Aorta (tissue), 5 donors: ENCODE measurements at places on chromosomes 5 and 9.

DNA sequence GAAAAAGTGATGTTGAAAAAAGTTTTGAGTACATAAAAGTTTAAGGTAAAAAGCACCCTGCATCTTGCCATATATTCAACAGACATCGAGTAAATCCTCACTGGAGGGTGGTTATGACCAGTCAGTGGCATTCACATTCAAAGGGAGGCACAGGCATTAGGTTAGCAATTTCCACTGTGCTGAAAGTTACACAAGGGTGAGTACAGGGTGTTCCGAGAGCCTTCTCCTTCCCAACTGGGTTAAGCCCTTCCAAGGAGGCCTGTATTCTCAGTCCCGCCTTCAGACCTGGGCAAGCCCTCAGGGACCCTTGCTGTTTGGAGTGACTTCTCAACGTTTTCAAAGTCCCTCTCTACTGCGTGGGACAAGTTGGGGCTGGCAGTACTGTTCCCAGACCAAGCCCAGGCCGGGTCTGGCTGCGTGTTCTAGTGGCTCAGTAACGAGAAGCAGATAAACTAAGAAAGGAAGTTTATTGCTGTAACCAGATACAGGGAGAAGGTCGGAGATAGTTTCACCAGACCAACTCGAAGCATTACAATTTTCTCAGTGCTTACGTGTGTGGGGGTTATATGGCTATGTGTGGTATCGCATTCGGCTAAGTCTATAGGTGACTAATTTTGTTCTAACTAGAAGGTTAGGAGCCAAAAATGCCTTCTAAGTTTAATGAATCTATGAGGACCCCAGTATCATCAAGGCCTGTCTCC lies 13.0 kb upstream of the SETX start:
- DNase-seq, result no peak

DNA sequence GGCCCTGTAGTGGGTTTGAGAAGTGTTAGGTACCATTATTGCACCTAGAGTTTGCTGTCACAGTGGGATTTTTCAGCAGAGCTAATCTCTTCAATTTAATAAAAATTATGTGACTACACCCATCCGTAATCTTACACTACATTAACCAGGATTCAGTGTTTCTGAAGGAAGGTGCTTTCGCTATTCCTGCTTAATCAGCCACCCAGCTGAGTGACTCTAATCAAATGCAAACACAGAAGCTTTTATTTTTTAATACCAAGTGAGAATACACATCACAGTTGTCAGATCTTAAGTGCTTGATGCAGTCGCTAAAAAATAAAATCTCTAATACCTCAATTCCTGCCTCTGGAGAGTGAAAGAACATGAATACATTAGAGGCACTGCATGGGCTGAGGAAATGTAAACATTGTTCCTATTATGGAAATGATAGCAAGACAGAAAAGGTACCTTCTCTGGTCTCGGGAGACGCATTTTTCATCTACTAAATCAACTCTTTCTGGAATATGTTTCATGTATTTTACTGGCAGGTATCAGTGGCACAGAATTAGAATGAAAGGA lies 125.7 kb downstream of the SEMA6A start:
- no peak for DNase-seq

DNA sequence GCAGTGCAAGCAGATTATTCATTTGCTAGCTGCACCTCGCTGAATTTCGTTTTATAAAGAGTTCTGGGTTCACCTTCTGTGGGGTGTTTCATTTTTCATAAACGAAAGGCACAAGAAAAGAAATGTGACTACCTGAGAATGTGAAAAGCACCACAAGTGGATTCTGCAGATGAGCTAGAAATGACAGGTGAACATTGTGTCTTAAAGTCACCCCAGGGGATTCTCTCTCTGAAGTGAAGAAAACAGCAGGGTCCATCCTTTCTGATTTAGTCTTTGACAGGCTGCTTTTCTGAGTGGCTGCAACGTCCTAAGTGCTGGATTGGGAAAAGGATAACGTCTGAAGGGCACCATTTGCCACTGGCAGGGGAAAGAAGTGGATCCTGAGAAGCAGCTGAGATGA lies 469.3 kb downstream of the SPATA31D1 start:
- no peak for DNase-seq

GRCh38 chr5:102089883-102090282 lies 206.2 kb downstream of the SLCO4C1 start:
- DNase-seq, result no peak

DNA sequence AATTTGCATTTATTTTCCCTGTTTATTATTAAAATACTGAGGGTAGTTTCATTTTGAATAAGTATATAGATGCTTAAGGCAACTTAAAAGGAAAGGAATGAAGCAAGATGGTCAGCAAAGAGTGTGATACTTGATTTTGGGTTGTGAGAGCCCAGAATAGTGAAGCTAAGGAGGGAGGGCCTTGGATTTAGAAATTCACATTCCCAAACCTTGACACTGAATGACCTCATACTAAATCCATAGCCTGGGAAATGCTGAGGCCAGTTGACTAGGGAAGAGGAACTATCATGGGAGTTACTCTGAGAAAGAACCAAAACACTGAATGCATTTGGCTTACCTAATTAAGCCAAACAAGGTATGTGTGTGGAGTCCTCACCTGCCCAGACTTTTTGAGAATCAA lies 292.5 kb downstream of the SPATA31D1 start:
- no peak for DNase-seq

- DNase-seq, result peak; percentile 87
Observed at GRCh38 chr5:108381350-108381953, 446 bp downstream of the FBXL17 start.

DNA sequence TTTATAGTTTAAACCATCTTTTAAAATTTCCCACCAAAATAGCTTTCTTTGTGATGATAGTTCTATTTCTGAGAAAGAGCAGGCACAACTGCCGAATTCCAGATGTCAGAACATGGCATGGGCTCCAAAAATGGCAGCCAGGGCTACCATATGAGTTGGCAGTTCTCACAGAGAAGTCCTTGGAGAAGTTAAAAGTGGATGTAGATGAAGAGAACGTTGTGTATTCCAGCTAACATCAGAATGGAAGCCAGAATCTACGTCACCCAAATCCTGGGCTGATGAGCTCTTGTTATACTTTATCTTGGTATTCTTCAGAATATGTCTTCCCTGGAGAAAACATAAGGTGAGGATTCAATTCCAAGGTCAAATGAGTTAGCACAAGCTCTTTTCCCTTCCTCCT lies 66.9 kb upstream of the BASP1 start:
- DNase-seq, result no peak

DNA sequence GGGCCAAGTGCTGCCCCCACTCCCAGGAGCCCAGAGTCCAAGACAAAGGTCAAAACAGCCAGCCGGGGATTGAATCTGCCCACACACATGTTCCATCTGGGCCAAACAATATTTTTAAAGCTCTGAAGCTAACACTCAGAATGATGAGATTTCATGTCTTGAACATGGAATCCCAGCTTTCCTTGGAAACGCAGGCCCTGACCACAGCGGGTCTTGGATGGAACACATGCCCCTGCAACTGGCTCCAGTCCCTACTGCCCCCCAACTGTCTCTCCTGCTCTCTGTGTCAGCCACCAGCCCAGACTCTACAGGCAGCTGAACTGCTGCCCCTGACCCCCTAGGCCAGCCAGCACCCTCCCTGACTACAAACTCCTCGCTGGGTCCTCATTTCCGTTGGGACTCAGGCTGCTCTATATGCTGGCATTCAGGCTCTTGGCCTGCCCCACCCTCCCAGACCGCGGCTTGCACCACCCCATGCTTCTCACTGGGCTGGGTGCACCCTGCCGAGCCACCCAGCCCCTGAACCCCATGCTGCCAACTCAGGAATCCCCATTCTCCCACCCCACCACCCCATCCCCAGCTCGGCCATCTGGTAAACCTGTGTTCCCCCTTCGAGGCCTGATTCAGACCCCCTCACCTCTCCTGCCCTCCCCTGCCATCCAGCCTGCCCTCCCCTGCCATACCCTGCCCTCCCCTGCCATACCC lies 71.7 kb downstream of the ADAMTS2 start:
- DNase-seq, result peak; percentile 63

DNA sequence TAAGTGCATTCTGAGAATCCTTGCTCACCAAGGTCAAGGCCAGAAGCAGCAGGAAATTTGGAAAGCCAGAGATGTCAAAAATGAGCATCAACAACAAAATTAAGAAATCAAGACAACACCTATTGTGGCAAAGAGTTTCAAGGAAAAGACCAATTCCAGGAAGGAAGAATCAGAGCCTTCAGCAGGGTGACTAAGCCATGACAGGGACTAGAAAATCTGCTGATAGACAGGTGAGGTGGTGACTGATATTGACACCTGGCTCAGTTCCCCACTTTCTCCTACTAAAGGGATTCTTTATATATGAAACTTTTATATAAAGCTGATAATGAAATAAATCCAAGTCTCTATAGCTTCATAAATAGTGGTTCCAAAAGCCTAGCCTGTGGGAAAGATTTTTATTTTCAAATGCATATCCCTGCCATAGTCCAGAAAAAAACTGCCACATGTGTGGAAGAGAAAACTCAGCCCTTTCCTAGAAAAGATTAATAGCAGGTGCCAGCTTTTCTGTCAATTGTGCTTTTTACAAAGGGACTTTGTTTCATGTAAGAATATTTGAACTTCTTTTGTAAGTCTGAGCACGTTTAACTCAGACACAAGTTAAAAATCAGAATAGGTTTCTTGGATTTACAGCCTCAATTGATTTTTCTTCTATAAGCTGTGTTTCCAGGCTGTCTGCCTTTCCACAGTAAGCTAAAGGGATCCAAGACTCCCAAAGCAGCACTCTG lies 81.1 kb upstream of the GRAMD2B start:
- DNase-seq, result no peak

DNA sequence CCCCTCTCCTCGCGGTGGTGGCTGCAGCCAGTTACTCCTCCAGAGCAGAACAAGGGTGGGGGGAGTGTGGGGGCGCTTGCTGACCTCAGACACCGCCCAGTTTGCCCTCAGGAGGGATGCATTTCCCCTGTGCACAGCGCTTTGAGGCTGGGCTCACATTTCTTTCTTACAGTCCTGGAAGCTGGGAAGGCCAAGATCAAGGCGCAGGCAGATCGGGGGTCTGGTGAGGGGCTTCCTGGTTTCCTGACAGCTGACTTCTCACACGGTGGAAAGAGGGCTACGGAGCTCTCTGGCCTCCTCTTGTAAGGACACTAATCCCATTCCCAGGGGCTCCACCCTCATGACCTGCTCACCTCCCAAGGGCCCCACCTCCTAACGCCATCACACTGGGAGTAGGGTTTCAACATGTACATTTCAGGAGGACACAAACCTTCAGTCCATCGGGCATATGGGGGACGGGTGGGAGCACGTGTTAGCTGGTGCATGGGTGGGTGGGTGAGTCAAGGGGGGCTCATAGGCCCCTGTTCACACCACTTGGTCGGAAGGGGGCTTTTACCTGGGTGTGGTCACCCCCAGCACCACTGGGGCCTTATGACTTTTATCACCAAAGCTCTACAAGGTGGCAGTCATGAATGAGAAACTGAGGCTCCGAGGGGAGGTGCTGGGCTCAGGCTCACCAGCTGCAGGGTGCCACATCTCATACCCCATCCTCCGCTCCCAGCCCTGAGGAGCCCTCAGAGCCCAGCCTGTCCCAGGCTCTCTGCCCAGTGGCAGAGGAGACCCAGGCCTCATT lies 7.7 kb upstream of the SCGB3A1 start:
- DNase-seq, result peak; percentile 23

DNA sequence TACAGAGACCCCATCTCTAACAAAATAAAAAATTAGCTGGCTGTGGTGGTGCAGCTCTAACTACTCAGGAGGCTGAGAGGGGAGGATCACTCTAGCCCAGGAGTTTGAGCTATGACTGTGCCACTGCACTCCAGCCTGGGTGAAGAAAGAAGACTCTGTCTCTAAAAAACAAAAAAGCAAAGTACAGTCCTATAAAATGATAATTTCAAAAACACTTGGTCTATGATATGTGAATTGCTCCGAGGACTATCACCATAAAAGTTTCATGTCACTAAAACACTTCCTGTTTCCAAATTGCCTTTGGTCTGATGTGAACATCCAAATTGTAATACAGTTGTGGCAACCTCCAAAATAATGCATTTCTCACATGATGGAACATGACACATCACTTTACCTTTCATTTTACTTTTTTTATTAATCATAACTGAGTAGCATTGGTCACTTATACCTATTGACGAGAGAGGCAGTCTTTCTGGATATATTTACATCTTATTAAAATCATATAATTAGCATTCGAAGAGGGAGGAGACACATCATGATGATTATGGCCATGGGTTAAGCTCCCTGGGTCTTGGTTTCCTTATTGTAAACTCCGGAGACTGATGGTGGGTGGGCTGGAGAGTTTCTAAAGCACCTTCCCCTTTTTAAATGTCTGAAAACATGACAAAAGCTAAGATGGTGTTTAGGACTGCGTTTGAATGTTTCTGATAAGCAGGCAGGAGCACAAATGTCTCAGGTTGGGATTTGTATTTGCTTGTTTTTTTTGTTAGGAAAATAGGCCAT lies 25.8 kb upstream of the CD180 start:
- no peak for DNase-seq

GRCh38 chr9:133731876-133732638 lies 6.1 kb downstream of the SARDH start:
- DNase-seq, result peak; percentile 67

DNA sequence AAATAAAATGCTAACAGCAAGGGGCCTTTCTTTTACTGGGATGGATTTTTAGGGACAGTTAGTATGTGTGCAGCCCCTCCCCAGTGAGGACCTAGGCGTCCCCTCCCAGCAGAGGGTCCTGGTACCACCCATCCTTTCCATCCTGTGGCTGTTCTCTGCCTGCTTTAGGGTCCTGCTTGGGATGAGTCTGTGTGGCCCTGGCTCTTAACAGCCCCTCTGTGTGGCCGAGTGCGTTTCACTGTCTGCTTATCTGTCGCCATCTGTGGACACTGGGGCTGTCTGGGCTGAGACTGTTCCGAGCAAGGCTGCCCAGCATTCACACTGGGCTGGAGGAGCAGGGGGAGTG lies 17.0 kb downstream of the WNK2 start:
- no peak for DNase-seq

- peak; percentile 74 for DNase-seq
Observed at GRCh38 chr9:129889941-129890717, 54.9 kb downstream of the USP20 start.

GRCh38 chr5:126752081-126752785 lies 24.7 kb upstream of the LMNB1 start:
- DNase-seq, result no peak

DNA sequence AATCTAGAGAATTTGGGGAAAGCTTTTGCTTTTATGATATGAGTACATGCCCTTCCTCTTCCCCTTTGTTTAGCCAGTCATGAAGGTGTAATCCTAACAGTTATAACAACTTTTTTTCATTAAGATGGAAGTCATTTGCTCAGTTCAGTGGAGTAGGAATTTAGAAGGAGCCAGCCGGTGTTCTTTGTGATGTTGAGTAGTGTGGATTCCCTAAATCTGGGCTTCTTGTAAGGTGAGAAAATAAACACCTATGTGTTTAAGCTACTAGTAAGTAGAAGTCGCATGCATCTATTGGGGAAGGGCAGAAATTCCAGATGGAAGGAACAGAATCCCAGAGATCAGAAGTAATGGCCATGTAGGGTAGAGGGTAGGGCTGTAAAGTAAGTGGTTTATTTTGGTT lies 13.6 kb upstream of the CNTLN start:
- DNase-seq, result no peak

- no peak for DNase-seq
Observed at GRCh38 chr5:9927106-9927505, 297.0 kb upstream of the TAS2R1 start.

GRCh38 chr9:80114241-80114640 lies 542.5 kb downstream of the TLE4 start:
- no peak for DNase-seq
